ENCODE measurements at places on chromosomes 4 and X.

GRCh38 chr4:79217025-79217424 is 108.8 kb downstream of the NAA11 start:
- no peak for DNase-seq

DNA sequence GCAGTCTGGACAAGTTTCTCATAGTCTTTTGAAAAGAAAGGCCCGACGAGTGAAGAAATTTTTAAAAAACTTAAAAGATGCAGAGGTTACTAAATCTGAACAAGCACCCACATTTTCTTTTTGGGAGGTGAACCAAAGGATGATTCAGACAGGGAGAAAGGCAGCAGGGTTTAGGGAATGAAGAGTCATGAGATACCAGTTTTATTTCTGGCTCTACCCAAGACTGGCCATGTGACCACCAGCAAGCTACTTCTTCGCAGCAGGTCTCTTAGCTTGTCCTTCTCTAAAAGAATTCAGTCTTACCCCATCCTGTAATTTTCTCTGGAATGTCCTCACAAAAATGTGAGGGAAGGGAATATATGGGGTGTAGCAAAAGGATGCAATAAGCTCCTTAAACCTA is 37.6 kb downstream of the AMOT start:
- no peak for DNase-seq

DNA sequence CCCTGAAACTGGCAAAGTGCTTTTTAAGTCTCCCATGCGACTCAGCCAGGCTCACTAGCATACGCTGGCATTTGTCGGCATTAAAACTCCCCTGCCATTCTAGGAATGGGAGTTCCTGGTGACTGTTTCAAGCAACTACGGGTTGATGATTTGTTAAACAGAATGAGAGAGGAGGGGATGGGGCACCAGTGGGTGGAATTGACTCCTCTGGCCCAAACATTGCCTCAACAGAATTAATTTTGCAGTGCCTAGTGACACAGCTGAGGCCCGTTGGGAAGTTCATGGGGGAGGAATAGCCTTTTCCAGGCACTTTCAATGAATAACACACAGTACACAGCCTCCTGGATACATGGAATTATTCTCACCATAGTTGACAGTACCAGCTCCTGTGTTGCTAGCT is 30.1 kb downstream of the NEUROG2 start:
- DNase-seq = no peak

DNA sequence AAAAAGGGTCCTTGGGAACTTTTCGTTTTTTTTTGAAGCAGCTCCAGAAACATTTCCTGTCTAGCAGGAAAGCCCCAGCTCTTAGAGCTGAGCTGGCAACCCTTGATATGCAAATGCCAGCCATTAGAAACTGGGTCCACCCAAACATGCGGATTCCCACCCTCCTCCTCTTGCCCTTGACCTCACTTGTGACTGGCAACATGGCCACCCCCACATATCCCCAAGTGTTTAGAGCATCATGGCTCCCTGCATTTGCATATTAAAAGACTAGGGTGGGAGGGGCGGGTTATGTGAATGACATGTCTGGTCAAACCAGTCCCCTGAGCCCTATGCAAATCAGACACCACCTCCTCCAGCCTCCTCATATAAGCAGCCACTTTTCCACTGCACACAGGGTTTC is 671.1 kb downstream of the FAT4 start:
- no peak for DNase-seq

GRCh38 chr4:145218251-145218650 is 37.9 kb upstream of the OTUD4 start:
- no peak for DNase-seq

GRCh38 chrX:48957477-48957826 is at the start of gene OTUD5:
Gene OTUD5 (minus strand): TSS chrX:48957607. CDS start chrX:48957570, 37 bp downstream.
- no peak for DNase-seq

Data from cortex of kidney (tissue), 1 donor.